ENCODE measurements at places on chromosomes 4 and X.
A peak's percentile ranks its signal among the peaks of the same experiment; 100 is the strongest.

DNA sequence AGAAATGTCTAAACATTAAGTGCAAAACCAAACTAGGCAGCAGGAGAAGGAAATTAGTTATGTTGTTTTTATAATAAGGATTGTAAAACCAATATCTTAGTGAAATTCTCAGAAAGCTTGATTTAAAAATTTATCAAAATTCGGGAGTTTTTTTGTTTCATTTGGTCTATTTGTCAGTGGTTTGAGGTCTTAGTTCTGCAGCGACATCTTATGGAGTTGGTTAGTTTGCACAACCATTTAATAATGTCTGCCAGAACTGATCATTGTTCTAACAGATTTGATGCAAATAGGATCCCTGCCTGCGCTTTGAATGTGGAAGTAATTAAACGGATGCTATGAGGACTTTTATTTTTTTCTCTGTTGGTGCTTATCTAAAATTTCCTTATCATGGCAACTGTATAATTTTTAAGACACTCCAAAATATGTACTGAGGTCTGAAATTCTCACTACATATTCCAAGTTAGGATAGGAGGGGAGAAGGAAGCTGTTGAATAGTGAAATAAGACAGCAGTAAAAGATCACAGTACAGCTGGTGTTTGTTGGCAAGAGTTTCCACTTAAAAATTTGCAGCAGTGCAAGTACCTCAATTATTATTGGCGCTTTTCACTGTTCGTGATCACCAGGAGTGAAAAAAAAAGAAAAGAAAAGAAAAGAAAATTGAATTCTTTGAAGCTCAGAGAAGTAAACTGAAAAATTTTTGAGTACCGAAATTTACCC lies 2521.4 kb downstream of the ARAP2 start:
- DNase-seq: peak; percentile 54

- DNase-seq: no peak
Measured at GRCh38 chr4:1327526-1328266, 19.3 kb upstream of the UVSSA start.

DNA sequence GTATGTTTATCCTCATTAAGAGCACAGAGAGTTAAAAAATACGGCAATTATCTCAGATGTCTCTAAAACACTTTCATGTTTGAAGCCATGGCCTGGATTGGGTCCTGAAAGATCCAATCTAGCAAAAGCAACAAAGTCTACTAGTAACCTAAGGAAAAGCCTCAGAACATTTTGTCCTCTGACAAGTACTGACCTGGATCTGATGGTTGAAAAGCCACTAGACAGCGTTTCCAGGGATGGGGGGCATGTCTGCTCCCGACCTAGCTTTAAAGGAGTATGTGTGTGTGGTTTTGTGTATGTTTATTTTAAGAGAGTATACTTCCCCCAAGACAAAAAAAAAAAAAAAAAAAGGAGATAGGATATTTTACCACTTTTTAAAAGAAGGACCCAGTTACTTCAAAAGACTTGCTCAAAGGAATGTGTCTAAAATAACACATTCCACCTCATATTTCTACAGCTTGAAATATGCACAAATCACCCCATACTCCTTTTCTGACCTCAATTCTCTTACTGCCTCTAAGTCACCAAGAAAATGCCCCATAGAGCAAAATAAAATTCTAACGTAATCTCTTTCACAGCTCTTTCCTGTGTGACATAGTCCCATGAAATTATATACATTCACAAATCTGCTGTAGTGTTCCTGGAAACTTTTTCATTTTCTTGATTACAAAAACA lies 189.0 kb upstream of the TTC29 start:
- peak; percentile 95 for DNase-seq

DNA sequence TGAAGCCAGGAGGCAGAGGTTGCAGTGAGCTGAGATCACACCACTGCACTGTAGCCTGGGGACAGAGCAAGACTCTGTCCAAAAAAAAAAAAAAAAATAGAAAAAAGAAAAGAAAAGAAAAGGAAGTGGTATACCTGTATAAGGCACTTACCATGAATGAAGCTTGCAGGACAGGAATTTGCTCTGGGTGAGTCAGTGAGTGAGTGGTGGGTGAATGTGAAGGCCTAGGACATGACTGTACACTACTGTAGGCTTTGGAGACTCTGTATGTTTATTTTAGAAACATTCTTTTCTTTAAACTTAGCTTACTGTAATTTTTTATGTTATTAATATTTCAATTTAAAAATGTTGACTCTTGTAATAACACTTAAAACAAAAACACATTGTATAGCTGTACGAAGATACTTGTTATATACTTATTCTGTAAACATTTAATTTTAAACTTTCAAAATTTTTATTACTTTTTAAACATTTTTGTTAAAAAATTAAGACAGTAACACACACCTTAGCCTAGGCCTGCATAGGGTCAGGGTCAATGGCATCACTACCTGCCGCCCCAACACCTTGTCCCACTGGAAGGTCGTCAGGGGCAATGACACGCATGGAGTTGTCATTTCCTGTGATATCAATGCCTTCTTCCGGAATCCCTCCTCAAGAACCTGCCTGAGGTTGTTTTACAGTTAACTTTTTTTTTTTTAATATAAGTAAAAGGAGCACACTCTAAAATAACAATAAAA lies 78.7 kb downstream of the CLNK start:
- DNase-seq: peak; percentile 70

GRCh38 chrX:12770440-12770839 lies 20.8 kb upstream of the PRPS2 start:
- peak; percentile 58 for DNase-seq

GRCh38 chrX:133380711-133381619 lies 34.3 kb downstream of the GPC4 start:
- DNase-seq: no peak

GRCh38 chr4:145066063-145066501 lies 31.9 kb downstream of the ANAPC10 start:
- peak; percentile 73 for DNase-seq

GRCh38 chrX:13742397-13743176 lies 8.0 kb downstream of the OFD1 start:
- DNase-seq: no peak

- DNase-seq: no peak
Measured at GRCh38 chrX:20623448-20623847, 356.7 kb upstream of the RPS6KA3 start.

DNA sequence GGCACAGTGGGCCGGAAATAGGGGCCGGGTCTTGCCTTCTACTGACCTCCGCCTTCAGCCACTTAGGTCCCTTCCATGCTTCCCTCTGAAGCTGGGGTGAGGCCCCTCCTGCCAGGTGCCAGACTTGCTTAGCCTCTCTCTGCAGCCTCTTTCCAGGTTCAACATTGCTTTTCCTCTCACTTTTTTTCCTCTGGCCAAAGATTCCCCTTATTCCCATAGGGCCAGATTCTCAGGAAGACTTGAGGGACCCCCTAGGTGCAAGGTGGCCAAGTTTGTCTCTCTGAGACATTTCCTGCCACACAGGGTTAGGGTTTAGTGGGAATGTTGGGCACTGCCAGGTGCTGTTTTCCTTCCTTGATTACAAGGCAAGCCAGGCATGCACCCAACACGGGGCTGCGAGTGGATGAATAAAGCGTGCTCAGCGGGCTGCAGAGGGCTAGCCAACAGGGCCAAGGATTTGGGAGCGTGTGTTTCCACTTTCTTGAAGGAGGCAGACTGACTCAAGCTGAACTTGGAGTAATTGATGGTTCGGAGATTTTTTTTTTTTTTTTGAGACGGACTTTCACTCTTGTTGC lies 7.6 kb upstream of the GJB1 start:
- DNase-seq: no peak

DNA sequence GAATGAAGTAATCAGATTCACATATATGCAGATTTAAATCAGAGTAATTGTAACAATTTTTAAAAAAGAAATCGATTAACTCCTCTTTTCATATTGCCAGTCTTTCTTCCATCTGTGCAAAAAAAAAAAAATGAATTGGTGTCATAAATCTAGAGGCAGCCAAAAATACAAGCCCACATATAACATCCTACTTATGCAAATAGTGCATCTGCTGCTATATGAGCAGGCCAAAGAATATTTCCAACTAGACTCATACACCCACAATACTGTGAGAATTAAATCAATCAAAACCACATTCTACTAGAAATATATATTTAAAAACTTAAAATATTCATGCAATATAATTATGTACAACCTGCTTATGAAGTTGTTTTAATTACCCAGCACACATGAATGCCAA lies 298.1 kb upstream of the TRAM1L1 start:
- no peak for DNase-seq

DNA sequence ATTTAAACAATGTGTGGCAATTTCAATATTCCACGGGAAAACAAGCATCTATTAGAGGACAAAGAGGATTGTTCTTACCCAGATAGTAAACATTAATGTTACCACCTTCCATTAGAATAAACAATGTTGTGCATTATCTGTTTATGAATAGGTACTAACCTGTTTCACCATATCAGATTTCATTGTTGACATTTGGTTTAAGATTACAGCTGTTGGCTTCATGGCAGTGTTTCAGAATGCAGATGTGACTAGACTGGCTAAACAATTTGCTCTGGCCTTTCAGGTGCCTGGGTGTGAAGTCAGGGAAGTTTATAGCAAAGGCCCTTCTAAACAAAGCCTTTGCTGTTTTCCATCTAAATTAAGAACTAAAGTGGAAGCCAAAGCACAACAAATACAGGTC lies 464.7 kb upstream of the FAM47C start:
- no peak for DNase-seq

DNA sequence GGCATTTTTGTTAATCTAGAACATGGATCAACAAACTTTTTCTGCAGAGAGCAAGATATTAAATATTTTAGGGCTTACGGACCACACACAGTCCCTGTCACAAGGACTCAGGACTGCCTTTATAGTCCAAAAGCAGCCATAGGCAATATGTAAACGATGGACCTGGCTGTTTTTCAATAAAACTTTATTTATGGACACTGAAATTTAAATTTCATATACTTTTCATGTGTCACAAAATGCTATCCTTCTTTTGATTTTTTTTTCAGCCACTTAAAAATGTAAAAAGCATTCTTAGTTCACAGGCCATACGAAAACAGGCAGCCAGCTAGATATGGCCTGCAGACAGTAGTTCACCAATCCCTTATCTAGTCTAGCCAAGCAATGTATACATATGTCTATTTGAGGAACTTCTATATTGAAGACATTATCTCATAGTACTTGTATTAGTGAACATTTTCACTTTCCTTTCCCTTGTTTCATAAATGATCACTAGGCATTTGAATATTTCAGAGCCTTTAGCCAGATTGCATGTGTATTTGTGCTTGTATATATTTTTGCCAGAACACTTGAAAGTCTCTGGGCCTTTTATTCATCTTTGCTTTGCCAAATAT lies 350.9 kb downstream of the RPA4 start:
- no peak for DNase-seq

- DNase-seq: no peak
Measured at GRCh38 chr4:158159718-158160094, 13.1 kb downstream of the GASK1B start.

Measured in choroid plexus epithelial cell (primary cell).